ENCODE measurements at places on chromosomes 6 and 20. TPM values are rescaled to one million over a fixed set of nuclear protein-coding genes. Genes with fewer than 3 reads are reported as not detected.

The ABHD16B gene
- polyA plus RNA-seq: not detected

The OTOR gene
- polyA plus RNA-seq: not detected

The SRMS gene
- not detected for polyA plus RNA-seq

The TBX18 gene
- polyA plus RNA-seq: 1.0 TPM

The MCHR2 gene
- not detected for polyA plus RNA-seq

The CALHM6 gene
- 12.7 TPM for polyA plus RNA-seq

The PBOV1 gene
- polyA plus RNA-seq: not detected

The HLA-G gene
- polyA plus RNA-seq: not detected

The TAAR2 gene
- polyA plus RNA-seq: not detected

The FOXA2 gene
- not detected for polyA plus RNA-seq

DNA sequence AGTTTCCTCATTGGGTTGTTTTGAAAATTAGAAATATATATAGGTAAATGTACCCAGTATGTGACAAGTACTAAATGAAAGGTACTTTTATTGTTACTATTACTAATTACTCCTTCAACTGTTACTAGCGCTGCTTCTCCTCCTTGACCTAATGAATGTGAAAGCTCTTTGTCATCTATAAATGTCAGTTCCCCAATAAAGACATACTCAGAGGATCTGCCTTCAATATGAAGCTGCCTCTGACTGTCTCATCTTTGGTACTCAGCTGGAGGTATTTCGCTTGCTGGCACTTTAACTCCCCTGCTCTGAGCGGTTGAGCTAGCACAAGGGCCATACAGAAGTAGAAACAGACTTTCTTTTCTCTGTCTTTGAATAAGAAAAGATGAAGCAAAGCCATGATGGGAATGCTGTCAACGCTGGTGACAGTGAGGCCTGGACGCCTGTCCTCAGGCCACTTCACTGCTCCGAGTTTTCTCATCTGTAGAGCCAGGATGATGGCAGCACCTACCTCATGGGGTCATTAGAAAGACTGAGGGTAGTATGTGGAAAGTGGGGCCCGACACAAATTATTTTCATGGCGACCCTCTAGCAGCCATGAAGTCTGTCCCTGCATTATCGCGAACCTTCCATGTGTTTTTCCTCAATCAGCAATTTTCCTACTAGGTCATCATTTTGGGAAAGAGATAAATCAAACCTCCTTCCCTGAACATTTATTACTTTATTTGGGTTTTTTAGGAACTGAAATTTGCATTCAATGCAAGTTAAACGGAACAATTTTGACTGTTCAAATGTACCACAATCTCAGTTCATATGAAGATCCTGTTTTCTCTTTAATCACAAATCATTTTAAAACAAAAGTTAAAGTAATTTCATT is 55.9 kb upstream of the SNX9 start:
- H3K27me3 ChIP-seq: no peaks in the 10 kb centered on the region
- no peaks in the 10 kb centered on the region for H3K36me3 ChIP-seq
- no peak for DNase-seq
- H3K4me1 ChIP-seq: peaks cover 24% of the 10 kb centered on the region
- H3K27ac ChIP-seq: peak overlapping the region; percentile 29
- H3K4me3 ChIP-seq: no peak overlapping the region

DNA sequence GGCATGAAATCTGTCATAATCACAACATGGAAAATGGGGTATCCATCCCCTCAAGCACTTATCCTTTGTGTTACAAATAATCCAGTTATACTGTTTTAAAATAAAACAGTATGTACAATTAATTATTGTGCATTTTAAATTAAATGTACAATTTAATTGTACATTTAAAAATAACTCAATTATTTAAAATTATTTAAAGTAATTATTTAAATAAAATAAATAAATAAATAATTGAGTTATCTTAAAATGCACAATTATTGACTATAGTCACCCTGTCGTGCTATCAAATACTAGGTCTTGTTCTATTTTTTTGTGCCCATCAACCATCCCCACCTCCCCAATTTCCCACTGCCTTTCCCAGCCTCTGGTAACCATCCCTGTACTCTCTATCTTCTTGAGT is 66.9 kb upstream of the KCNG1 start:
- H3K27me3 ChIP-seq: peaks cover 18% of the 10 kb centered on the region
- no peak overlapping the region for H3K4me3 ChIP-seq
- H3K27ac ChIP-seq: no peak overlapping the region
- DNase-seq: no peak

GRCh38 chr6:157579467-157580031 is 198.6 kb downstream of the ZDHHC14 start:
- no peaks in the 10 kb centered on the region for H3K36me3 ChIP-seq
- peaks cover 11% of the 10 kb centered on the region for H3K4me1 ChIP-seq
- no peak overlapping the region for H3K27ac ChIP-seq

GRCh38 chr20:9928281-9928737 is 89.4 kb upstream of the PAK5 start:
- H3K4me1 ChIP-seq: no peaks in the 10 kb centered on the region
- no peak for DNase-seq
- H3K27me3 ChIP-seq: no peaks in the 10 kb centered on the region
- no peak overlapping the region for H3K27ac ChIP-seq
- no peak overlapping the region for H3K4me3 ChIP-seq

DNA sequence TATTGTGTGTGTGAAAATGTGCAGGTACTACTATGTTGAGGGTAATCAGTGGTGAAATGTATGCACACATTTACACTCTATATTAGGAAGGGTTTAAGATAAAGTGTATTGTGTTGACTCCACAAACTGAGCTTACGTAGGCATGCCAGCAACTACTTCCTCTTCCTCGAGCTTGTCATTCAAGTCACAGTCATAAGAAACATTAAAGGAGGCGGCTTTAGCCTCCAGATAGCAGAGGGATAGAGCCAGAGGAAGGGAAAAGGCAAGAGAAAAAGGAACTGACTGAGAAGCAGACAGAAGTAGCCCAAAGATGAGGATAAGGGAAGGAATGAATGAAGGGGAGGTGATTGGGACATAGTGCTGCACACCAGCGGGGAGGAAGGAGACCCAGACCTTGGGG is 55.2 kb downstream of the SMLR1 start:
- H3K27me3 ChIP-seq: no peaks in the 10 kb centered on the region
- H3K36me3 ChIP-seq: no peaks in the 10 kb centered on the region
- no peak overlapping the region for H3K27ac ChIP-seq
- no peaks in the 10 kb centered on the region for H3K4me1 ChIP-seq

DNA sequence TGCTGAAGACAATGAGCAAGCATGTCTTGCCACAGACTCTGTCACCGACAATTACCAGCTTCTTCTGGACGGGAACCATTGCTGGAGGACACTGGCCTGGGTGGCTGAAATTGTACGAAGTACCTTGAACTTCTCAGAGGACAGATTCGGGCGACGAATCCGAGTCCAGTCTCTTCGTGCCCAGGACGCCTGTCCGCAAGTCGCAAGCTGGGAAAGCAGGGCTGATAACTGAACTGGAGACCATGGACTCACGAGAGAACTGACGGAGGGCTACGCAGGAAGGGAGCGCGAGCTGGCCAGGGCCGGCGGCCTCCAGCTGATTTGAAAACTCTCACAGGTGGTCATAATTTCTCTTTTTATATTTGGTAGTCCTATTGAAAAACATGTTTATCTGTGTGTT is 1229.5 kb upstream of the MAP3K7 start:
- H3K4me1 ChIP-seq: no peaks in the 10 kb centered on the region
- H3K4me3 ChIP-seq: no peak overlapping the region
- no peak overlapping the region for H3K27ac ChIP-seq
- no peak for DNase-seq
- no peaks in the 10 kb centered on the region for H3K27me3 ChIP-seq

- no peaks in the 10 kb centered on the region for H3K4me1 ChIP-seq
- no peaks in the 10 kb centered on the region for H3K27me3 ChIP-seq
- DNase-seq: no peak
- no peak overlapping the region for H3K27ac ChIP-seq
These were observed 245.2 kb downstream of the PKHD1 start for GRCh38 chr6:51842061-51842803.

DNA sequence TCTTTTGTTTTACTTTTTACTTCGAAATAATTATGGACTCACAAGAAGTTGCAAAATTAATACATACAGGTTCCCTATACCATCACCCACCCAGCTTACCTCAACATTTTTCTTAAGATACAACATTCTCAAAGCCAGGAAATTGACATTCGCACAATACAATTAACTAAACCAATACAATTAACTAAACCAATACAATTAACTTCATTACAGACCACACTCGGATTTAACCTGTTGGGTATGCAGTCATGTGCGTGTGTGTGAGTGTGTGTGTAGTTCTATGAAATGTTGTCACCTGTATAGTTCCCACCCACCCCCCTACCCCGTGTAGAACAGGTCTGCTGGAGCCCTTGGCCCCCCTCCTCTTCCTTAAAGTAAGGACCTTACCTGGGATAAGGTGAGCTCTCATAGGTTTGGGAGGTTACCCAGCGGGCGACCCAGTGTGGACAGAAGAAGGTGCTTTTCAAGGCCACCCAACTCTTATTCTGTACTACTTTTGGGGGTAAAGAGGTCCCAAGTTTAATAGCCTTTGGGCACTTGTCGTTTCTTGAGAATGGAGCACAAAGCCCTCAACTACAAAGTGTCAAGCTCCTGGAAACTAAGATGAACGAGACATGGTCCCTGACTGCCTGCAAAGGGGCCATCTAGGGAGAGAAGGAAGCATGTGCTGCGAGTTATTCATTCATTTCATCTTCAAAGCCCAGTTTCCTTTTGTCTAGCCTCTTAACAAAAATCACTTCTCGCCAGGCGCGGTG is 544 bp upstream of the STK38 start:
- H3K36me3 ChIP-seq: no peaks in the 10 kb centered on the region
- peak overlapping the region; percentile 82 for H3K27ac ChIP-seq

DNA sequence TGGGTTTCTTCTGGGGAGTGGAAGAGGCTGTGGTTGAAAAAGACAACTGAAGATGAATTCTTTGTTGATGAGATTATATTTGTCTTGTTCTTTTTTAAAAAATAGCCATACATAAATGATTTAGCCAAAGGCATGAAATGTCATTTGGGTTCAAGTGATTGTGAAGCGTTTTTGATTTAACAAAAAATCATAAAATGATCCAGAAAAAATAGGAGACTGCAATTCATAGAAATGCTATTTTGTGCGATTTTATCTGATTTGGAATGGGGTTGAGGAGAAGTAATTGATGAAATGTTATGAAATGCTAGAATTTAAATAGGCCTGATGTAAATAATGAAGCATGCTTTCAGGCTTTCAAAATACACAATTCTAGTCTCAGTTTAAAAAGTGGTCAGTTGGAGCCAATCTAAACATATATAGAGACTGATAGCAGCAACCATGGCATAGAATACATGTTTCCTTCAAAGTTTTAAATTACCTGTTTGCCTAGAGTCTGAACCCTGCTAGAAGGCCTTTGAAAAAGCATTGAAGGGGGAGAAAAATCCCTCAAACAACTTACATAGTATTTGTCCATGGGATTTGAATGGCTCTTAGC is 21.8 kb downstream of the PFDN4 start:
- DNase-seq: no peak
- no peaks in the 10 kb centered on the region for H3K4me1 ChIP-seq
- no peak overlapping the region for H3K27ac ChIP-seq
- H3K27me3 ChIP-seq: no peaks in the 10 kb centered on the region
- no peaks in the 10 kb centered on the region for H3K36me3 ChIP-seq

DNA sequence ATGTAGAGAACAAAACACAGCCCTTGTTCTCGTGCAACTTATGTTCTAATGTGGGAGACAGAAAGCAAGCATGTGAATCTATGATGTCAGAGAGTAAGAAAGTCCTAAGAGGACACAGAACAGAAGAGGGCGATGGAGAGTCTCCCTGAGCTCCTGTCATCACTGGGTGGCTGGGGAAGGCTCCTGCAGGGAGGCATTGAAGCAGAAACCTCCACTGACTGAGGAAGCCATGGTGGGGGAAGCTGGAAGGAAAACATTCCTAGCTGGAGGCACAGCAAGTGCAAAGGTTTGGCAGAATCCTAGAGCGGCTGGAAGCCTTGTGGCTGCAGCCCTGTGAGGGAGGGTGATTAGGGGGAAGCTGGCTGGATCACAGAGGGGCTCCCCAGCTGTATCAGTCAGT is 248.0 kb downstream of the CDH26 start:
- DNase-seq: no peak
- H3K27me3 ChIP-seq: no peaks in the 10 kb centered on the region
- no peaks in the 10 kb centered on the region for H3K36me3 ChIP-seq
- no peak overlapping the region for H3K4me3 ChIP-seq
- no peak overlapping the region for H3K27ac ChIP-seq

- no peaks in the 10 kb centered on the region for H3K4me1 ChIP-seq
- H3K27ac ChIP-seq: no peak overlapping the region
- H3K27me3 ChIP-seq: no peaks in the 10 kb centered on the region
- no peak overlapping the region for H3K4me3 ChIP-seq
These were observed 10.8 kb upstream of the ADA start for GRCh38 chr20:44662261-44662660.

GRCh38 chr20:5996765-5997164 is 46.3 kb downstream of the MCM8 start:
- H3K36me3 ChIP-seq: no peaks in the 10 kb centered on the region
- peaks cover 4% of the 10 kb centered on the region for H3K4me1 ChIP-seq
- no peaks in the 10 kb centered on the region for H3K27me3 ChIP-seq

DNA sequence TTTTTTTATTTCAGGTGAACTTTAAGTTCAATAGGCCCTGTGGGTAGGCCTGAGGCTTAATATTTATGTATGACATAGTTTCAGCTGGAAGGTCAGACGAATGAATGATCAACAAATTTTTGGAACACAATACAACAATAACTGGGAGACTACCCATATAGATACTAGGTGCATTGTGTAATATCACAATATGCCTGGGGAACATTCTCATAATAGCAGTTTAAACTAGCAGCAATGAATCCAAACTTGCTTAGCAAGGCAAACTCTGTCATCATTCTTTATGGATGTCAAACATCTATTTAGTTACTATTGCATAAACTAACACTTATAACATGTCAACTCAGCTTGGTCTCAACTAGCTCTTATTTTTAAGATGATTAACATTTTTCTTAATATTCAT is 49.3 kb downstream of the ELOVL4 start:
- no peaks in the 10 kb centered on the region for H3K27me3 ChIP-seq
- no peaks in the 10 kb centered on the region for H3K4me1 ChIP-seq
- H3K4me3 ChIP-seq: no peak overlapping the region
- no peak overlapping the region for H3K27ac ChIP-seq

DNA sequence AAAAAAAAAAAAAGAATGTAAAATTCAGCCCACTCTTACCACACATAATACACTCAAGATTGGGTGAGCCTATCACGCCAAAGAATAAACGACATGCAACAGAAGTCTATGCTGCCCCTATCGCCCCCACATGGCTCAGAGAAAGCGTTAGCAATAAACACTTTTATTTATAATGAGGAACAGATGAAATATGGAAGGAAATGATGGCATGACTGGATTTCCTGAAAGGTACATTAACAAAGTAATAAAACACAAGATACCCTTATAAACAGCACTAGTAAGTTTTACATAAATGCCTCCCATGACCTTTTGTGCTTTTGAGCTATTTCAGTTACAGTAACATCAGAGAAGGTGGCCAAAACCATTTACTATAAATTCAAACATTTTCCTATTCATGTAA is 71.4 kb upstream of the SCAF8 start:
- no peaks in the 10 kb centered on the region for H3K4me1 ChIP-seq
- no peaks in the 10 kb centered on the region for H3K36me3 ChIP-seq
- H3K27ac ChIP-seq: no peak overlapping the region
- H3K4me3 ChIP-seq: no peak overlapping the region

GRCh38 chr20:23289724-23290395 is 60.7 kb upstream of the NXT1 start:
- no peaks in the 10 kb centered on the region for H3K36me3 ChIP-seq
- no peaks in the 10 kb centered on the region for H3K27me3 ChIP-seq
- no peaks in the 10 kb centered on the region for H3K4me1 ChIP-seq
- DNase-seq: no peak
- no peak overlapping the region for H3K27ac ChIP-seq

All from adrenal gland (tissue), 19 donors.